ENCODE measurements at places on chromosomes 6 and 20. TPM values are rescaled to one million over a fixed set of nuclear protein-coding genes. Genes with fewer than 3 reads are reported as not detected.

KCNB1 gene
- not detected for total RNA-seq

KCNQ2 gene
- total RNA-seq, result not detected

HSF2 gene
- total RNA-seq, result 25.6 TPM

SLPI gene
- total RNA-seq, result not detected

PLG gene
- under 0.01 TPM for total RNA-seq

ELOVL2 gene
- total RNA-seq, result not detected

SIRPB2 gene
- 2.8 TPM for total RNA-seq

B3GAT2 gene
- not detected for total RNA-seq

PGBD1 gene
- 6.5 TPM for total RNA-seq

DLK2 gene
- total RNA-seq, result 1.1 TPM

PTK6 gene
- total RNA-seq, result 0.13 TPM

DEFB132 gene
- not detected for total RNA-seq

ID1 gene
- 282 TPM for total RNA-seq

GPX5 gene
- not detected for total RNA-seq

OR12D3 gene
- total RNA-seq, result not detected

LINC00237 gene
- total RNA-seq, result not detected

PI3 gene
- total RNA-seq, result not detected

LTB gene
- 4.9 TPM for total RNA-seq

BPI gene
- not detected for total RNA-seq

SIRPD gene
- not detected for total RNA-seq

UNC93A gene
- not detected for total RNA-seq

TMEM217 gene
- 6.8 TPM for total RNA-seq

GINS1 gene
- total RNA-seq, result 14.9 TPM

SGK2 gene
- under 0.01 TPM for total RNA-seq

LY6G6D gene
- total RNA-seq, result not detected

KIAA0408 gene
- total RNA-seq, result under 0.01 TPM

NOX3 gene
- total RNA-seq, result not detected

NFKBIL1 gene
- 27.2 TPM for total RNA-seq

HINT3 gene
- total RNA-seq, result 14.5 TPM

TNNC2 gene
- not detected for total RNA-seq

SMIM8 gene
- 3.6 TPM for total RNA-seq

CAP2 gene
- 4.2 TPM for total RNA-seq

DNMT3B gene
- total RNA-seq, result 1.7 TPM

HUS1B gene
- total RNA-seq, result 0.65 TPM

NOTCH4 gene
- 57.3 TPM for total RNA-seq

SLX4IP gene
- total RNA-seq, result 4.0 TPM

CFB gene
- 0.97 TPM for total RNA-seq

CPNE5 gene
- total RNA-seq, result 5.8 TPM

CD83 gene
- total RNA-seq, result 15.7 TPM

NKX2-2 gene
- not detected for total RNA-seq

SIRT5 gene
- total RNA-seq, result 7.1 TPM

UBE2V1 gene
- 54.0 TPM for total RNA-seq

GFOD1 gene
- 35.3 TPM for total RNA-seq

SASH1 gene
- 123 TPM for total RNA-seq

PCSK2 gene
- not detected for total RNA-seq

IP6K3 gene
- not detected for total RNA-seq

TBC1D22B gene
- total RNA-seq, result 5.3 TPM
